Naive thymus-derived CD8-positive, alpha-beta T cell (primary cell): ENCODE measurements at places on chromosomes 2 and 18. TPM values are rescaled to one million over a fixed set of nuclear protein-coding genes. Genes with fewer than 3 reads are reported as not detected.

The ELOA2 gene
- not detected for total RNA-seq

The NGEF gene
- not detected for total RNA-seq

The PTPN4 gene
- total RNA-seq = 124 TPM

GRCh38 chr2:72980535-72981217 is 63.4 kb downstream of the EMX1 start:
- H3K27me3 ChIP-seq = no peaks in the 10 kb centered on the region
- no peak overlapping the region for H3K27ac ChIP-seq
- H3K4me3 ChIP-seq = no peak overlapping the region

DNA sequence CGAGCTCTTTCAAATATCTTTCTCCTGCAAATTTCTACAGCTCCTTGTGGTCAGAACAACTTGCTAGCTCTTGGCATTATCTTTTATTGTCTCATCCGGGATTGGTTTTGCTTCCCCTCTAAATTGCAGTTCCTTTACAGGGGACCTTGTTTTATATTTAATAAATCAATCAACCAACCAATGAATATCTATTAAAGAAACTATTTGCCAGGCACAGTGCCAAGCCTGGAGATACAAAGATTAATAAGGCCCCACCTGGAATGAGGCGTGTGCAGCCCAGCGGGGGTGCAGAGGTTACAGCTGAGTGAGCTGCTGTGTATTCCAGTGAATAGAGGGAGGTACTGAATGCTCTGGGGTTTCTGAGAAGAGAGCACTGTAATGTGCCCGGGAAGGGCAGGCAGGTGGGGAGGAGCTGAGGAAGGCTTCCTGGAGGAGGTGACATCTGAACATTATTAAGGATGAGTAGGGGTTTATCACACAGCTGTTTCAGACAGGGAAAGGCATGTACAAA is 51.8 kb downstream of the LIPG start:
- no peaks in the 10 kb centered on the region for H3K4me1 ChIP-seq
- H3K27ac ChIP-seq = no peak overlapping the region
- peaks cover 7% of the 10 kb centered on the region for H3K27me3 ChIP-seq
- H3K36me3 ChIP-seq = no peaks in the 10 kb centered on the region

DNA sequence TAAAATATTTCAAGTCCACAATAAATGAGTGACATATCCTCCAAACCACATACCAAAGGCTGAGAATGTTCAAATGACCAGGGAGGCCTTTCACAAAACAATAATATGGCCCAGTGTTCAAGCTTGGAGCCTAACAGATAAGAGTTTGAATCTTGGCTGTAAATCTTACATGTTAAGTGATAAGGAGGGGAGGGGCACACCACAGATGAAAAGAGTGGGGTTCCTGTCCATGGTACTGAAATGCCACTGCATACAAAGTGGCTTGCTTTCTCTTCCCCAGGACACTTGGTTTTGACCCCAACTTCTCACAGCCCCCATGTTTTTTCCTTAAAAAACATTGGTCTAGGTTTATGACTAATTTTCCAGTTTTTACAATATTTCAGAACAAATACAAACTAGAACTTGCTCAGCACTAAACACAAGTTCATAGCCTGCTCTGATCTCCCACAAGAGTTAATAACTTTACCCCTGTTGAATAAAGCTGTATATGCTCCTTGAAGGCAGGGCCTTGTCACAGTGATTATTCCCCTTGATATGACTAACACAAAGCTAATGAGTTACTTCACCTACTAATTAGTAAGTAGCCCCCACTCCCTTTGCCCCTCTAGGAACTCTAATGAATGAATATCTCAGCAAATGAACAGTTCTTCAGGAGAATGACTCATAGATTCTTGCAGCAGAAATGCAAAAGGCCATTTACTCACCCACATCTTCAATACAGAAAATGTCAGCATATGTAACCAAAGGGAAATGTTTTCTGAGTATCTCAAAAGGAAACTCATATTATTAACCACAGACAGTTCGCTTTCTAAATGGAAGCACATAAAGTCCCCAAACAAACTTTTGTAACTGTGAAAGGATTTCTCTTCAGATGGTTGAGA is 142.2 kb downstream of the SATB2 start:
- no peak for DNase-seq
- peaks cover 4% of the 10 kb centered on the region for H3K27me3 ChIP-seq
- H3K36me3 ChIP-seq = no peaks in the 10 kb centered on the region
- H3K4me1 ChIP-seq = no peaks in the 10 kb centered on the region
- H3K27ac ChIP-seq = no peak overlapping the region
